Stimulated activated naive CD8-positive, alpha-beta T cell treated with anti-CD3 and anti-CD28 coated beads, Interleukin-15, amount 100 ng/mL, for 72 hours (primary cell): ENCODE measurements at places on chromosomes 6 and 20.

- no peak for DNase-seq
These were observed 8.3 kb downstream of the OR2H1 start for GRCh38 chr6:29465279-29465678.

DNA sequence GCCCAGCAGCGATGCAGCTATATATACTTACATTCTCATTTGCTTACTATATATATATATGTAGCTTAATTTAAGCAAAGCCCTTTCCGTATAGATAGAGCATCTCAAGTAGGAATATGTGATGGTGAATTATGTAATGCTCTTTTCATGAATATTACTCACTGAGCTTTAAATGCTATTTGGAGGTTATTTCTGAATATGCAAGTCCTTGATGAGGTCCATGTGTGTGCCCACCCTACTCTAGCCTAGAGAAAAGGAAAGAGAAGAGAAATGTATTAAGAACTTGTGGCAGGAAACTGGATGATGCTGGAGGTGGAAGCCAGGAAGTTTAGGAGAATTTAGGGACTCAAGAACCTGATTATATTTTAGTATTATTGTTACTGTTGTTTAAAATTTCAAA lies 63.2 kb downstream of the PHACTR1 start:
- no peak for DNase-seq

- no peak for DNase-seq
These were observed 13.0 kb downstream of the PXDC1 start for GRCh38 chr6:3738381-3739131.

DNA sequence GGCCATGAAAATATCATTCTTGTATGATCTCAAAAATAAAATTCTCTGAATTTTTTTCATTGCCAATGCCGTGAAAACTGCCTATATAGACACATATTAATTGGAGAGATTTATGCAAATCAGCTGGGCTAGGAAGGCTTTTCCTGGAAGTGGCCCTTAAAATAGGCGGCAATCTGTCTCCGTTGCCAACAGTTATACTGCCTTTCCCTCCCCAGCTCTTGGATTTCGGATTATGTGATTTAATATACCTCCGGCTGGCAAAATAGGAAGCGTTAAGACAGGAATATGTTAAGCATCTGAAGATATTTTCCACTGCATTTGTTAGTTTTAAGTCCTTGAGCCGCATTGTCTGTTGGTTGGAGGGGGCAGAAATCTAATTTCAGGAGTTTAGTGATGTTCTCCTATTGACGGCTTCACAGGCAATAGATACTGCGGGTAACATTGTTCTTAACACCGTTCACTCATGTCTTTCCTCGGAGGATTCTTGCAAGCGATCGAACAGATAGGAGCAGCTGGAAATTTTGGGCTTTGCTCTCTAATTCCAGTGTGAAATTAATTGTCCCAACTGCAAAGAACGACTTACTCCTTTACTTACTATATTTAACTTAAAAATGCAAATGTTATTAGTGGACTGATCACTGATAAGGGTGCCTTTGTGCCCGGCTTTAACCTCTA lies 113.3 kb downstream of the LINC00237 start:
- DNase-seq, result no peak

- DNase-seq, result no peak
These were observed 66.8 kb downstream of the TBC1D7 start for GRCh38 chr6:13261464-13261994.

DNA sequence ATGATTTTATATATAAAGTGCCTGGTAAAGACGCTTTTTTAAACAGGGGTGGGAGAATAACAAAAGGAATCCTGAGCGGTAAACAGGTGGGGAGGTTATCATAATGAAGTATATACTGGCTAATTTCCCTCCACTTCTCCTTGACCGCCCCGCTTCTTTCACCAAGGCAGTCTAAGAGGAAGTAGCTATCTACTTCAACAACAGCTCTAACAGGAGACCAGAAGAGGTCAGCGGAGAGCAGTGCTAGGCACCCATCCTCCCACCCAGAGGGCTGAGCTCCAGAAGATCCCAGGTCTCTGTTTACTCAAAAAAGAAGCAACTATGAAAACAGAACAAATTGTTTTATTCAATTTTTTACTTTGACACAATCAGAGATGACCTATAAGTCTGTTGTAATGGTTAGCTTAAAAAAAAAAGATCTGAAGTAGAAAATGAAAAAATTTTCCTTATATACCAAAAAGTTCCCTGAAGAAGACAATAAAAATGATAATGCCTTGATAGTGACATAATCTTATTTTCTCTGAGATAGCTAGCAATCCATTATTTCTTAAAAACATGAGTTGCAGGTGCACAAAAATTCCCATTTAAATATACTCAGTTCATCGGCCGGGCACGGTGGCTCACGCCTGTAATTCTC lies 141.1 kb downstream of the PDSS2 start:
- peak; percentile 7 for DNase-seq

DNA sequence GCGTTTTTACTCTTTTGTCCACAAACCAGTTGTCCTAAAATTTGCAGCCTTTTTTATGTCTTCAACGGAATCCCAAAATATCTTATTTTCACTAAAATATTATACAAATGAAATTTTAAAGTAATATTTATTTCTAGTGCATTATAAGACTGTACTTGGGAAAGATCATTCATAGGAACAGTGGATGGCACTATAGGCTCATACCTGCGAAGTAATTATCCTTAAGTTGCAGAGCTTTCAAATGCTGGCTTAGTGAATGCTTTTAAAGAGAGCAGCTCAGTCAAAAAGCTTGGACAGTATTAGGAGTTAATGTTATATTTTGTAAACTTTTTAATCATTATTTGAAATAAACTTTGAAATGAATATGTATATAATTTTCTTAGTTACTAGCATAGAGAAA lies 254.9 kb downstream of the CDKAL1 start:
- no peak for DNase-seq

DNA sequence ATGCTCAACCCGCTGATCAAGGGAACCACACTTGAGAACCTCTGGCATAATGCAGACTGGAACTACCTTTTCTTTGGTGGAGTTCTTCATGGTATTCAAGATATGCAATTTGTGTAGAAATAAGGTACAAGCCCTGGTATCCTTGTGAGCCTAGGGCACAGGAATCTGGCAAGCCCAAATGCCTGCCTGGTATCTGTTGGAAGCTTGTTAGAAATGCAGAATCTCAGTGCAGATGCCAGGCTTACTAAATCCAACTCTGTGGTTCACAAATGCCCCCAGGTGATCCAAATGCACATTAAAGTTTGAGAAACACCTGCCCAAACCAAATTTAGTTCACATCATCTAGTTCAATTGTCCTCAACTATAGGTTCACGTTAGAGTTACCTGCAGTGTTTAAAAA lies 159.8 kb upstream of the LAMP5 start:
- no peak for DNase-seq

- DNase-seq, result no peak
These were observed 541.0 kb upstream of the ADGRB3 start for GRCh38 chr6:68094070-68094469.

DNA sequence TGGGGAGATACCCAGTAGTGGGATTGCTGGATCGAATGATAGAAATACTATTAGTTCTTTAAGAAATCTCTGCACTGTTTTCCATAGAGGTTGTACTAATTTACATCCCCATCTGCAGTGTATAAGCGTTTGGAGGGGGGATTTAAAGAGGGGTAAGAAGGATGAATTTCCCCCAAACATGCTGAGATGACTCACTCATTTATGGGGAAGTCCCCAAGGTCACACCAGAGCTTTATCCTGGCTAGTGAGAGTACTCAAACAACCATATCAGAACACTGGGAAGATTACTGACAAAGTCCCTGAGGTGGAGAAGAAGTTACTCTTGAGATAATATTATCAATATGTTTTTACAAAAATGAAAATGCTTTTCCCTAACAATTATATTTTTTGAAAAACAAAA lies 44.0 kb downstream of the ROS1 start:
- no peak for DNase-seq

DNA sequence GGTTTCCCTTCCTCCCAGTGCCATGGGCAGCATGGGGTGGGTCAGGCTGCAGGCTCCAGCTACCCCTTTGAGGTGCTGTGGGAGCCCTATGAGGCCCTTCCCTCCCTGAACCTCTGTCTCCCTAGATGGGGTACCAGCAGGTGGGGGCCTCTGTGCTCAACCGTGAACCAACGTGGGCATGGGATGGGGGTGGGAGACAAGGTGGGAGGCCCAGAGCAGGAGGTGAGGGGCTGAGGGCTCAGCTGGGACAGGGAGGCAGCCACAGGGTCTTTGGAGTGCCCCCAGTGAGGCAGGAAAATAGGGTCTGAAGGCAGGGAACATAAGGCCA lies 33.3 kb downstream of the SUN5 start:
- no peak for DNase-seq

GRCh38 chr6:34148631-34149451 lies 3.0 kb upstream of the GRM4 start:
- DNase-seq, result no peak

GRCh38 chr20:62357187-62357667 lies 9.9 kb downstream of the LAMA5 start:
- DNase-seq, result no peak

- DNase-seq, result no peak
These were observed 19.8 kb upstream of the ENPP1 start for GRCh38 chr6:131787766-131788712.

- DNase-seq, result peak; percentile 73
These were observed 88.6 kb upstream of the TGM3 start for GRCh38 chr20:2206957-2207769.

- DNase-seq, result no peak
These were observed 18.9 kb upstream of the ADGRF5 start for GRCh38 chr6:46940433-46941226.

DNA sequence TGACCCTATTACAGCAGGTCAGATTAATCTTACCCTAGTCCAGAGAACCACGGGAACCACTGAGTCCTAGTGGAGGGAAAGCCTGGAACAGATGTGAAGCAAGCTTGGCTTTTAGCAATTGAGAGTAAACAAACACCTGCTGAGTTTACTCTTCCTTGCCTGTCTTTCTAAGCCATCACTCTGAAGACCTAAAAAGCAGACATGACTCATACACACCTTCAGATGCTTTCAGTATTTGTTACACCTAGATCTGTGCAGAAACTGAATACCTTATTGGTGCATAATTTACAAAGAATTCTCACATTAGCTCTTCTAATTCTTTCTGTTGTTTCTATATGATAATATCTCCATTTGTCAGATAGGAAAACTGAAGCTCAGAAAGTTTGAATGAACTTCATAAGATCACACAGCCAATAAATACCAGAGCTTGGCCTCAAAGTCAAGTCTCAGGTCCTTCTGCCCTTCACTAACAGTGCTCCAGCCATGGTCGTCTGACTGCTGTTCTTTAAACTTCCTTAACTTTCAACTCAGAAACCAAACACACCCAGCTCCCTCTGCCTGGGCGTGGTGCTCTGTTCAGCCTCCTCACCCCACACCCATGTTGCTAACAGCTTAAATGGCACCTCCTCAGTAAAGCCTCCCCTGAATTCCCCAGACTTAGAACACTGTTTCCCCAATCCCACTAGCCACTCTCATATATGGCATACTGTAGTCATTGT lies 8.6 kb upstream of the GABBR1 start:
- no peak for DNase-seq

- DNase-seq, result no peak
These were observed 9.9 kb upstream of the PCIF1 start for GRCh38 chr20:45924391-45925261.

DNA sequence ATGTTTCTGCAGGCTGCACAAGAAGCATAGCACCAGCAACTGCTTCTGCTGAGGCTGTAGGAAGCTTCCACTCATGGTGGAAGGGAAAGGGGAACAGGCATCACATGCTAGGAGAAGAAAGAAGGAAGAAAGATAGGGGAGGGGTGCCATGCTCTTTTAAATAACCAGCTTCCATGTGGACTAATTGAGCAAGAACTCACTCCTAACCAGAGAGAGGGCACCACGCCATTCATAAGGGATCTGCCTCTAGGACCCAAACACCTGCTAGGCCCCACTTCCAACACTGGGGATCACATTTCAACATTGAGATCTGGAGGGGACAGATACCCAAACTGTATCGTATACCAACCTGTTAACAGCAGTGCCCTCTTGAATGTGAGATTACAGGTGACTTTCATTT lies 46.9 kb upstream of the ARMC2 start:
- DNase-seq, result no peak
